AG20443 (cell line): ENCODE measurements at places on chromosomes 4 and X.

DNA sequence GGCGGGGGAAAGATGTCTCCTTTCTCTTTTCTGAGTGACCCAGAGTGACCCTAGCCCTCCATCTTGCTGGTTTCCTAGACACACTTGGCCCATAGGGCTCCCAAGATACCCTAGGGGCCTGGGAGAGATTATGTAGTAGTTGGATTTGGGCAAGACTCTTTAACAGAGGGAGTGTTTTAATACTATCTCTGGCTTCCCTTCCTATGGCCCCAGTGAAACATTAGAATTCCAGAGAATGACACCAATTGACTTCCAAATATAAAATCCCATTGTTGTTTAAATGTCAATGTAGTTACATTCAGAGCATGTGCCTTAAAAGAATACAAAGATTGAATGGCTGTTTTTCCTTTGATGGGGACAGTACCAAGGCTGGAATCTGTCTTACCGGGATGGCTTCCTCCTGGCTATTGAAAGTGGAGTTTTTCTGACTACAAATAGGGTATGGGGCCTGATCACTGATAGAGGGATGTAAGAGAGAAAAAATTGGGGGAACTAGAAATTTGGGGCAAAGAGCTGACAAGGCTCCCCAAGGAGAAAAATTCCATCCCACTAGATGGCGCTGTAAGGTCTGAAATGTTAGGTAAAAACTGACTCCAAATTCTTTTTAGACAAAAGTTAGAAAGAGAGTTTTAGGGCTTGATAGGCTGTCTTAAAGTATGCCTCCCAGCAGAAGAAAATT is 10.7 kb downstream of the TENT5D start:
- DNase-seq = no peak

DNA sequence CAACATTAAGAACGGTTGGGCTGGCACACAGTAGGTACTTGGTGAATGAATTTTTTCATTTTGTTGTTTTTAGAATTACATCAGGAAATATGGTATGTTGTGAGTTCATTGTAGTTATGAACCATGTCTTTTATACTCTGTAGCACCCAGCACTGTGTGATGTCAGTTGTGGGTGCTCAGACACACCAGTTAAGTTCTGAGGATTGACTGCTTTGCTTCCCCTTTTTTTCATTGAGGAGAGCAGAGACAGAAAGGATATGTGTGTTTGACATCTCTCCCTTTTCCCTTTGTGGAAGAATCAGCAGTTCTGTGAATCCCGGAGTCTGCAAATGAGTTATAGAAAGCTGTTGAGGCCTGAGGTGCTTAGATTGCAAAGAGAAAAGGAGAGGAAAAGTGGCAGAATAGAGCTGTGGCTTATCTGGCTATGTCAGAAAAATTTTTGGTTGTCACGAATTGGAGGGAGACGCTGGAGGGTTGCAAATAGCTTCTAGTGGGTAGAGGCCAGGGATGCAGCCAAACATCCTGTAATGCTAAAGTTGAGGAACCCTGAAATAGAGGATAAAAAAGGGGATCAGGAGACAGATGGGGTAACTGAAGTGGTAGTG is 13.1 kb downstream of the SMAD1 start:
- no peak for DNase-seq

DNA sequence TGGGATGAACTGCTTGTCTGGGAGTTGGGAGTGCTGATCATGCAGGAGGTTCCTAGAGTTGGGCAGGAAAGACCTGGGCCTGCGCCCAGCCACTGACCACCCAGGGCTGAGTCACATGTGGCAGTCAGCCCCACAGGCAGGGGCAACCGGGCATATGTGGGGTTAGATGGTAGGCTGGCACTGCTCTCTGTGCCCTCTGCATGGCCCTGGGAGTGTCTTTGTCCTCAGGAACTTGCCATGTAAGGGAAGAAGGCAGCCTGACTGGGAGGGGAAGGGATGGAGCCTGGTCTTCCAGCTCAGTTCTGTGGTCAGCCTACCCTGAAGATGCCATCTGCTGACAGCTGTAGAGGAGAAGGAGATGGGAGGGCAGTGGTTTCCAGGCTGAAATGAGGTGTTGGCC is 70.2 kb upstream of the EFNB1 start:
- DNase-seq = no peak

GRCh38 chrX:78199851-78200250 is 60.4 kb upstream of the TAF9B start:
- DNase-seq = peak; percentile 4

DNA sequence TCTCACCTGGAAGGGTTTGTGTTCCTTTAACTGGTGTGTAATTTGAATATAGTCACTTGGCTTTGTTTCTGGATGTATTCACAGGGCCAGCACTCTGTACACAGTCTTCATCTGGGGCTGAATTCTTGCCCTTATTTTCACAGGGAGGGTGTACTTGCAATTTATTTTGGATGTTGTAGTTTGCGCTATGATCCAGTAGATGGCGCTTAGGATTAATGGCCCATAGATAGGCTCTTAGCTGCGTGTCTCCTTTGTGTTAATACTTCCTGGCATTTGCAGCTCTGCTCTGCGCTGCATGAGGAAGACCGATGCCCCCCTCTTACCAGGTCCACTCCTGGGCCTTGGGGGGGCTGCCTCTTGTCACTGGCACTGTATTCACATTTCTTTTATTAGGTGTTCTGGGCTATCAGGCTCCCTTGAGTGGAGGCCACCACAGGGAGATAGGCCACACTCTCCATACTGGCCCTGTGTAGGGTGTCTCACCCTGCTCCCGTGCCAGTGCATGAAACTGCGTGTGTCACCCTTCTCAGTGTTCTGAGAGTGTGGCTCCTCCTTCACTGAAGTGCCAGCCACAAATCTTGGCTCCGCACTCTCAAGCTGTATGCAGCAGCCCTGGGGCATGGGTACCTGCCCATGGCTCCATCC is 562.2 kb downstream of the ZIC3 start:
- DNase-seq = peak; percentile 29

DNA sequence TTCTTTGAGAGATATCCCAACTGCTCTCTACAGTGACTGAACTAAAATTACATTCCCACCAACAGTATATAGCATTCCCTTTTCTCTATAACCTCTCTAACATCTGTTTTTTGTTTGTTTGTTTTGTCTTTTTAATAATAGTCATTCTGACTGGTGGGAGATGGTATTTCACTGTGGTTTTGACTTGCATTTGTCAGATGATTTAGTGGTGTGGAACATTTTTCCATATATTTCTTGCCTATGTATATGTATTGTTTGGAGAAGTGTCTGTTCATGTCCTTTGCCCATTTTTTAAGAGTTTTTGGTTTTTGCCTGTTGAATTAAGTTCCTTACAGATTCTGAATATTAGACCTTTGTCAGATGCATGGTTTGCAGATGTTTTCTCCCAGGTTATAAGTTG is 9.0 kb downstream of the USO1 start:
- DNase-seq = no peak

DNA sequence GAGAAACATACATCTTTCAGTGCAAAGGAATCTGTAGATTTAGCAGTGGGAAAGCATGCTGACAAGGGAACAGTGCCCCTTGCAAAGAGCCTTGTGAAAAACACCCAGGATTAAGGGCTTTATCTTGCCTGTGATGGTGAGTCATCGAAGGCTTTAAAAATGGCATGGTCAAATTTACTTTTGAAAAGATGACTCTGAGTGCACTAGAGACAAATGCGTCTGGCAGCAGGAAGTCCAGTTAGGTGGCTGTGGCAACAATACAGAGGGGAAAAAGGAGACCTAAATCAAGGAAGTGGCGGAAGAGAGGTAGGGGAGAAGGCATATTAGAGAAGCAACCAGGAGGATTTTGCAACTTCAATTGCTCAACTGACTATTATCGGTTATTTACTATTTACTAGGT is 472.6 kb upstream of the CPEB2 start:
- no peak for DNase-seq

- peak; percentile 79 for DNase-seq
These were observed 55.7 kb downstream of the PHOX2B start for GRCh38 chr4:41692717-41693345.

DNA sequence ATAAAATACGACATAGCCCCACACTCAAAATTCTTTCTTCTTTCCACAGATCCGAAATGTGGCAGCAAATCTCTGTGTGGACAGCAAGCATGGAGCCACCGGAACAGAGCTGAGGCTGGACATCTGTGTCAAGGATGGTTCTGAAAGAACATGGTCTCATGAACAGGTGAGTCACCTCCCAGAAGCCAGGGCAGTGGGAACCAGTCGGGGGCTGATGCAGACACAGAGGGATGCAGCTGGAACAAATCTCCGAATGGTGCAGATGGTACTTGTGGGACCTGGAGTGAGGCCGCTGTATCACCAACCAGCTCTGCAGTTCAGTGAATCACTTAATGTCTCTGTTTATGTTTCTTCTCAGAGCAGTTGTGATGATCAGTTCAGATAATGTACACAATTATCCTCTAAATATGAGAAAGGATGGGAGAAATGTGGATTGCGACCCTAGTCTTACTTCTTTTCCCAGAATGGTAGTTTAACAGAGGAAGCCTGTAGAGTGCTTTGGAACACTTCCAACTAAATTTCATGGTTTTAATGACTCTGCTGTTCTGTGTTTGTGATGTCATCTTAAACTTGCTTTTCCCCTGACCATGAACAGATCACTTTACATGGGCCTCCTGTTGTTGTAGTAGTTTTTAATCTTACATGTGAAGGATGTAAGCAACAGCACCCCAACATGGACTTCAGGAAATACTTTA is 159.3 kb upstream of the GALNT7 start:
- no peak for DNase-seq

DNA sequence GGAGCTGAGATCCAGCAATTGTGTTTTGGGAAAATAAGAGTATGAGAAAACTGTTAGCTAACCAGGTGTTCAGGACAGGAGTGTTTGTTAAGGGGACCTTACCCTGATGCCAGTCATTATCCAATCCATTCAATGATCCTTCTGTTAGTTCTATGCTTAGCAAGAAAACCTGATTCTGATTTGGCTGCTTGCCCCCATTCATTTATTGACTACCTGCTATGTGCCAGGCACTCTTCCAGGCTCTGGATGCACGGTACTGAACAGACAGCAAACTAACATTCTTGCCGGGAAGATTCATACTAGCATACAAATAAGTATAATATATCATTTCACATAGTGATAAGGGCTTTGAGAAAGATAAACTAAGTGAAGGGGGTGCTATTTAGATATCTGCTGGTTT is 1.0 kb upstream of the MECP2 start:
- no peak for DNase-seq

- no peak for DNase-seq
These were observed 339.8 kb upstream of the FRG1 start for GRCh38 chr4:189600718-189601435.

DNA sequence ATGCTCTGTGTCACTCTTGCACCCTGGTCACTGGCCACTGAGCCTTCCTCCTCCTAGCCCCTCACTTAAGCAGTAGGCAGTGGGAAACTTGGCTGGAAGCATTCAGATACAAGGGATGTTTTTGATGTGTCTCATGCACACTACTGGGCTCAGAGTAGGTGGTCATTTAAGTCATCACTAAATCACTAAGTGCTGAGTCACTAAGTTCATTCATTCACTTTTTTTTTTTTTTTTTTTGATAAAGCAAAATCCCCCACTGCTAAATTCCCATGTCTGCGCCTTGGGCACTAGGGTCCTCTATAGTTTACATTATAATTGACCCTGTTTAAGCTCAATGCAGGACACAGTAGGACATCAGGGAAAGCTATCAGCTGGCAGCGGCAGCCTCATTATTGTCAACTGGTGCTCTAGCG is 182.4 kb upstream of the MBNL3 start:
- DNase-seq = peak; percentile 24

GRCh38 chr4:30757357-30757756 is 37.2 kb downstream of the PCDH7 start:
- DNase-seq = peak; percentile 45

- no peak for DNase-seq
These were observed 84.9 kb upstream of the TET2 start for GRCh38 chr4:105061731-105062130.

DNA sequence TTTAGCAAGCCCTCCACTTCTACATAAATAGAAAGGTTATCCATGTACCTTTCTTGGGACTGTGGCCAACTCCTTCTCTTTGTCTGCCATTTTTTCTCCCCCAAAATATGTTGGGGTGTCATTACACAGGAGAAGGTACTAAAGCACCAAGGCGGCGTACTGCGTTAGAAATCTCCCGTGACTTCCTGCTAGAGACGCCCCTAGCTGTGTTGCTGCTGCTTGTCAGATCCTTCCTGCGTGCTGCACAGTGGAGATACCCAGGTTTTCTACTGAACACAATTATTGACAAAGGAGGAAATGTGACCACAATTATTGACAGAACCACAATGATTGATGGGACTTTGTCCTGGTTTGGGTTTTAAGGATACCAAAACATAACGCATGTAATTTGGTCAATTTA is 97.7 kb downstream of the EFHC2 start:
- no peak for DNase-seq

DNA sequence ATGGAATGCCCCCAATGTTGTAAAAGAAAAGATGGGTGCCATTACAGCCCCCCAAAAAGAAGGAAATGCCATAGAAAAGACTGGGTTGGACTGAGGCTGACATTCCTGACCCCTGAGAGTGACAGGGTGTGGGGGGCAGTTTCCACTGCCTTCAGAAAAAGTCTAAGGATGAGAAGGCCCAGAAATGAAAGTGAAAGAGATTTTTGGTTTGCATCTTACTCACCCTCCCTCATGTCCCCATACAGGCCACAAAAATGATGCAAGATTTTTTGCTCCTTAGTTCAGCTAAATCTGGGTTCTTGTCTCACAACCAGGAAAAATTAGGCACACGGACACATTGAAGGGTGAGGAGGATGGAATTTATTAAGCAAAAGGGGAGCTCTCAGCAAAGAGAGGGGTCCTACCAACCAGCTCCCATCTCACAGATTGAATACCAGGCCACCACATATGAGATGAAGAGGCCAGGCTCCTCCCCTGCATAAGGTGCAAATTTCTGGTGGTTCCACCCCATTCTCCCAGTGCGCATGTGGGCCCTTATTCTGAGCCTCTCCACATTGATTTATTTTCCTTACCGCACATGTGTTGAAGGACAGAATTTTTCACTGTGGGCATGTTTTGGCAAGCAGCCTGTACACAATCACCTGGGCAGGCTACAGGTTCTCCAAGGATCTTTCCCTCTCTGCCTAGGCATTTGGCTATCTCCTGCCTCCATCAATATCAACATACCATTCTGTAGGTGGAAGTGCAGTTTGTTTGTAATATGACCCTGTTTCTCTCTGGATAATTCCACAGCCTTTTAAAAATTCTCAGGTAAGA is 18.8 kb downstream of the PPP4R3C start:
- DNase-seq = no peak

GRCh38 chrX:7926914-7927258 is 327 bp downstream of the PNPLA4 start:
- no peak for DNase-seq

- DNase-seq = no peak
These were observed 52.9 kb upstream of the HPGDS start for GRCh38 chr4:94395562-94395961.

GRCh38 chr4:7600247-7600646 is 165.5 kb upstream of the PSAPL1 start:
- no peak for DNase-seq

GRCh38 chrX:68498508-68499379 is at the start of gene YIPF6:
TSS of gene YIPF6 (plus strand) at chrX:68499051. CDS start at chrX:68499067, 16 bp downstream.
- peak; percentile 88 for DNase-seq

DNA sequence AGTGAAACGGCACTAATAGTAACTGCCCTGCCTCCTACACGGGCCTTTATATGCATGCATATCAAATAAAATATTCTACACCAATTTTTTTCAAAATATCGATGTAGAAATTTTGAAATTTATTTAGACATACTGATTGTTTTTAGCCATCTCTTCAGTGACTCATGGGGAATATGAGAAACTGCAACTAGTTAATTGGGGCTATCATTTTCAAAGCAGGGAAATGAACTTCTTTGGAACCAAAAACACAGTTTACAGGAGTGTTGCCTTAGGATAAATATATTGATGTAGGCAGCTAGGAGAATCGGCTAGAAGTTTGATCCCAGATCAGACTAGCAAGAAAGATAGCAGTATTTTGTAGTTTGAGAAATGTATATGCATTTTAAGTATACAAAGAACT is 1010.8 kb upstream of the AGA start:
- no peak for DNase-seq
